ELR (cell line): ENCODE measurements at places on chromosomes 2 and 18.
A peak's percentile ranks its signal among the peaks of the same experiment; 100 is the strongest.

DNA sequence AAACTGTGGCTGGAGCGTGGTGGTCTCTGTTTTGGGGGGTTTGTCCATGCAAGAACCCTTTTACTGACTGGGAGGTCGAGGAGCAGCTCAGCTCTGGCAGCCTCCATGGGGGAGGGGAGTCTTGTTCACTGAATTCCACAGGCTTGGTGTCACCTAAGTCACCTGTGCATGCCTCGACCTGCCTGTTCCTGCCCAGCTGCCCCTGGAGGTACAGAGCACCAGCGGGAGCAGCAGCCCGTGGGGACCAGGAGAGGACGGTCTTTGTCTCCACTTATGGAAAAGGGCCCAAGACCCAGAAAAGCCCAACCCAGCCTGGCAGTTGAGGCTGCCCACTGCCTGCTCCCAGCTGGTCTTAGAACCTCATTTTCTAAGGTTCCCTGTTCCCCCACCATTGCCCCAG lies 168.7 kb upstream of the AGAP1 start:
- DNase-seq: no peak

DNA sequence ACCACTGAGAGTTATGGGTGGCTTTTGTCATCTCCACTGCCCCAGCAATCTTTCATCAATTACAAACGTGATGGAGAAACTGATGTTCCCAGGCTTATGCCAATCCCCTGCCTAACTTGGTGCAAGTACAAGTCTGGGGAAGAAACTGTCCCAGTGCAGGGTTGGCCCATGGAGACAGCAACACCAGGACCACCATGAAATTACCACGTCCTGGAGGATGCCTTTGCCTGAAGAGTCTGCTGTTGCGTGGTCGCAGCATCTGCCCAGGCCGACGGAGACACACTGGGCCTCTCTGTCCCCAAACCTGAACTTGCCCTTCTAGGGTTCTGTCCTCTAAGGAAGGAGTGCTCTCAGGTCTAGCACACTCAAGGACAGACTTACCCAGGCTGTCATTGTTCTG lies 496.8 kb upstream of the RAB6C start:
- no peak for DNase-seq

GRCh38 chr2:236673823-236674185 lies 104.2 kb downstream of the ACKR3 start:
- DNase-seq: no peak

DNA sequence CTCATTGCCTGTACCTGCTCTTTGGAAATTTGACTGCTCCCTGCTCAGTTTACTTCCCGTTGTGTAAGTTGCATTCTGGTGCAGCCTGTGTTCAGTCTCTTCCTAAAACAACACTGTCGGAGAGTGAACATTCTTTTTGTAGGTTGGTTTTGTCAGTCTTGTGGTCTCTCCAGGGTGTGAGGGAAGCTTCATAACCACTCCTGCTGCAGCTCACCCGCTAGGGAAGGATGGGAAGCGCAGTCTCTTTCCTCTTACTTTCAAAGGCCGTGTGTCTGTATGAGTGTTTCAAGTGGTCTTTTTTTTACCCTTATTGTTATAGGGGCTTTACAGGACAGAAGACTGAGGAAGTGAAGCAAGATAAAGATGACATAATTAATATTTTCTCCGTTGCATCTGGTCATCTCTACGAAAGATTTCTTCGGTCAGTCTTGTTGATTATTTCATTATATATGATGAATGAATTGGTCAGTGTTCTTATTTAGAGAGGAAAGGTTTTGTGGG lies 87.2 kb downstream of the UGGT1 start:
- no peak for DNase-seq

DNA sequence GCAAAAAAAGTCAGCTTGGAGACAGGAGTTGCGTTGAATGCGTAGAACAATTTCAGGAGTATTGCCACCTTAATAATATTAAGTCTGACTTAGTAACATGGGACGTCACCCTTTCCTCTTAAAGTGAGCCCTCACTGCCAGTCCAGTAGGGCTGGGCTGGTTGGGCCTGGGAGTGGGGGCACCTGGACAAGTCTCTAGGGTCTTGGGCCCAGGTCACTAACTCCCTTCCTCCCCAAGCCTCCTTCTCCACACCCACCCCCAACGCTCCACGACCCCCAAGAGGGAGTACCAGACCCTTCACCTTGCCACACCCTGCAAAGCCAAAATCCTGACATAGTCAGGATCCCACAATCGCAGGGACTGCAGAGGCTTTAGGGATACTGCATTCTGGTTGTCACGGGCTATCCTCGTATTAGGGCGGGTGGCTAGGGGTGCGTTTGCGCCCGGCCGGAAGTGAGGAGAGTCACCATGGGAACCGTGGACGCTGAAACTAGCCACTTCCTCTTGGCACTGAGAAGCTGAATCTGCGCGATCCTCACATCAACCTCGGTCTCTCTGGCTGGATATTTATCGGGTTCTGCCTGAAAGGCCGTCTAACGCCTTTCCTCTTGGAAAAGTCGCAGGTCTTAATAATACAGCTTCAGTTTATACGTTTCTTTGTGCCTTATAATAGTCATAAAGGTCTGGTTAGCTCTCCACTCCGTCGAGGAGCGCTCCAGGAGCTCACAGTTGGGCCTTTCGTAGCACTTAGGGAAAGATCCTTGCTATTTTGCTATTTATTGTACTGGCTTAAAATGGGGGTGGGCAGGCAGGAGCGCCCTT lies 10.3 kb upstream of the CXXC1 start:
- peak; percentile 69 for DNase-seq

- no peak for DNase-seq
Measured at GRCh38 chr2:110978756-110979470, 141.8 kb upstream of the BCL2L11 start.

DNA sequence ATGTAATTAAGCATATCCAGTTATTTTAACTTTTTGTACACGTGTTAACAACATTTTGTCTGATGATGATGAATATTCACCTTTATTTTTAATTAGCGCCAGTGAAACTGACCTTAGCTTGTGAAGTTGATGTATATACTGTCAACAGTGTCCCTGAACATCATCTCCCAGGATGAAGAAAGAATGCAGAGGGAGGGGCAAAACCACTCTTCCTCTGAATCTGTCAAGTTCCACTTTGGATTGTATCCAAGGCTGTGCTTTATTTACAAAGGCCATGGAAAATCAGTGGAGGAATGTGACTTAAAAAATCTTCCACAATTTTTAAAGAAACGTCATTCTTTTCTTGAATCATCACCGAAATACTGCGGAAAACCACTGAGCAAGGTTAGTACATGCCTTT lies 4.5 kb upstream of the RMDN2 start:
- DNase-seq: peak; percentile 55

DNA sequence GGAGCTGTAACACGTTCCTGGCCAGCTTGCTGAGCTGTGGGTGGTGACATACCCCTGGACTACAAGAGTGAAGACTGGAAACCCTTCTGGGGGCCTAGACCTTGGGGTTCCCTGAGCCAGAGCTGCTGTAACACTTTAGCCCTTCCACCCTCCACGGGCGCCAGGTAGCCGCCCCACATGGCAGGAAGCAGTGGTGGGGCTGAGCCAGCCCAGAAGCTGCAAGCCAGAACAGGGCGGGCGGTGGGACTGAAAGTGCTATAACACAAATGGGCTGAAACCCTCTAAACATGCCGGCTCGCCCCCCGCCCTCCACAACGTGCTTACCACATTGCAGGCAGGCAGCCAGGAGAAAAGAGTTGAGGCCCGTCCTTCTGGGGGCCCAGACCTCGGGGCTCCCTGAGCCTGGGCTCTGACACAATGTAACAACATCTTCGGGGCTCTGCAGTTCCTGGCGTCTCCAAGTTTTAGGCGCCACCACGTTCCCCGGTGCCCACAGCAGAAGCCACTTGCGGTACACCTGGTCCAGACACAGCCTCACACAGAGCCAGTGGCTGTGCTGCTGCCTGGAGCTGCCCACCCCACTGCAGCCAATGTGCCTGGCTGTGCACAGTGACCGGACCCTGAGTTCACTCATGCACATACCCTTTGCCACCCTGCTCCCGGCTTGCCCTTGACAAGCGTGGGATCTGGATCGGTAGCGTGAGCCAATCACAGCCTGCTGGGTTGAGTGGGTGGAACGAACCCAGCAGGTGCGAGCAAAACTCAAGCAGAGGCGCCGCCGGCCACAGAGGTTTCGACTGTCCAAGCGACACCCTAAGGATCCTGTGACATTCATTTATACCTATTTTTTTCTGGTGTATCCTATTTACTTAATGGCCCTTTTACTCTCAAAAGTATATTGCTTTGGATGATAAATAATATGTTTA lies 127.4 kb upstream of the FHL2 start:
- DNase-seq: no peak

DNA sequence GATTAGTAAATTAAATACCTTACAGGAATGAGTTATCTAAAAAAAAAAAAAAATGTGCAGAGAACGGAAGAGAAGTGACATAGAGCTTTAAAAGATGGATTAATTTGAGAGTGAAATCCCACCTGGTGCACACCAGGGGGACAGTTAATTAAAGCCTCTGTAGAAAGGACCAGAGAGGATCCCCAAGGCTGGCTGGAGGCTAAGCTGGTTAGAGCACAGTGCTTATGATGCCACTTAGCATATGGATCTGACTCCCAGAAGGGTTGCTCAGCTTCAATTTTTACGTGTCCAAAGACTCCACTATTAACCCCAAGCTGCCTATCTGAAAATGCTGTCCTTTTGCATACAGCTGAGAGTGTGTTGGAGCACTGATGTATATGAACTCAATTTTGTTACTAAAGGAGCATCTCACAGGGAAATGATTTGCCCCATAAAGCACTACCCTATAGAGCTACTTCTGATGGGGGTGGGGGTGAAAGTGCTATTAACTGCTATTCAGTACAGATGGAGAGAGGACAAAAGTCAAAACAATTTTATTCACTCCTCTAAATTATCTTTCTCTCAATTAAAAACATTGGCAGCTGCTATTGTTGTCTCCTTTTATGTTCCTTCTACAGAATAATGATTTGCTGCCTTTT lies 15.2 kb upstream of the SLC8A1 start:
- DNase-seq: no peak

- DNase-seq: peak; percentile 23
Measured at GRCh38 chr2:226031647-226032501, 632.4 kb downstream of the NYAP2 start.

DNA sequence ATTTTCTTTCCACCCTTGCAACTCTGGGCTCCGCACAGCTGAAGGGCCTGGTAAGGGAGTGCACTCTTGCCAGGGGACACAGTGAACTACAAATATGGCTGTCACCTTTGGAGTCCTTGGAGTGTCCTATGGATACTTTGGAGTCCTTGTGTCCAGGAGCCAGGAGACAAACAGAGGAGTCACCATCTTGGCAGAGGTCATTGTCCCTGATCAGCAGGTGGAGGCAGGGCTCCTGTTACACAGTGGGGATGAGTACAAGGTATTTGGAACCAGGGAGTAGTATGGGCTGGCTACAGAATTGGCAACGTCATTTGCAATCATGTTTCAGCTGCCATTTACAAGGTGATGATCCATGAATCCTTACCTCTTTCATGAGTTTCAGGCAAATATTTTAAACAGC lies 132.5 kb downstream of the FAM161A start:
- no peak for DNase-seq

GRCh38 chr2:27498975-27499374 lies 2.3 kb downstream of the GCKR start:
- no peak for DNase-seq

DNA sequence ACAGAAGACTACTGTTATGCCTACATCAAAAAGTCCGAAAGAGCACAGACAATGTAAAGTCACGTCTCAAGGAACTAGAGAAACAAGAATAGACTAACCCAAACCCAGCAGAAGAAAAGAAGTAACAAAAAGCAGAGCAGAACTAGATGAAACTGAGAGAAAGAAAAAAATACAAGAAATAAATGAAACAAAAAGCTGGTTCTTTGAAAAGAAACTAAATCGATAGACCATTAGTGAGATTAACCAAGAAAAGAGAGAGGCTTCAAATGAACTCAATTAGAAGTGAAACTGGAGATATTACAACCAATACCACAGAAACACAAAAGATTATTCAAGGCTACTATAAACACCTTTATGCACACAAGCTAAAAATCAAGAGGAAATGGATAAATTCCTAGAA lies 271.8 kb downstream of the MBD2 start:
- no peak for DNase-seq

DNA sequence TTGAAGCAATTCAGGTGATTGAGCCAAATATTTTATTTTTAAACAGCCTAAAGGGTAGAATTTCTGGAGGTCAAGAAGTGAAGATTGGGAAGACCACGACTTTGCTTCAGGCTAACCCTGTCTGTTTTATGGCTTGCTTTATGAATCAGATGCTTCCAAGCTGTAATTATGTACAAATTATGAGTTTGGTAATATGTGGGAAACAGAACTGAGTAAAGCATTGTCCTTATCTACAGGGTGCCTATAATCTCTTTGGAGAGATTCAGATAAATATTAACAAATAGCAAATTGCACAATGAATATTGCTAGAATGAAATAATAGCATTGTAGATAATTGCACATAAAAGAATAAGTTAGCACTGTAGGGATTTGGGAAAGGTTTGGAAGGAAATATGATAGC lies 539.4 kb upstream of the CDH2 start:
- DNase-seq: no peak

GRCh38 chr2:235270956-235271355 lies 222.9 kb upstream of the AGAP1 start:
- DNase-seq: peak; percentile 69

DNA sequence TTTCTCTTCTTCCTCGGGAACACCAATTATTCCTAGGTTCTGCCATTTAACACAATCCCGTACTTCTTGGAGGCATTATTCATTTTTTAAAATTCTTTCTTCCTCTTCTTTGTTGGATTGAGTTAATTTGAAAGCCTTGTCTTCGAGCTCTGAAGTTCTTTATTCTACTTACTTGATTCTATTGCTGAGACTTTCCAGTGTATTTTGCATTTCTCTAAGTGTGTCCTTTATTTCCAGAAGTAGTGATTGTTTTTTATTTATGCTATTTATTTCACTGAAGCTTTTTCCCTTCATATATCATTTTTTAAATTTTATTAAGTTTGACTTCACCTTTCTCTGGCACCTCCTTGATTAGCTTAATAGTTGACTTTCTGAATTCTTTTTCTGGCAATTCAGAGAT lies 13.6 kb upstream of the UPP2 start:
- no peak for DNase-seq

DNA sequence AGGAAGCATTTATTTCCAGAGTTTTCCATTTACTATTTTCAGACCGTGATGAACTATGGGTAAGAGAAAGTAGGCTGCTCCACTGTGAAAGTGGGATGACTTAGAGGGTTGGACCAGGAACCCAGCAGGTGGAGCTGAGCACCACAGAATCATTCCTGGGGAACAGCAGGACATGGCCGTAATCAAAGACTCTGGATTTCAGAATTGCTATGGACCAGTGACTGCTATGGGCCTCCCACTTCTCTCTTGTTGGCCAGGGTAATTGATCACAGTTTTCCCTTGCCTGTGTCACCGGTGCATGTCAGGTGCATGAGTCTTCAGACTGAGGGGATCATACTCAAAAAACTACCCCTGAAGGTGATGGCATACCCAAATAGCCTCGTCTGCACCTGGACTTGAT lies 90.6 kb upstream of the GPC1 start:
- DNase-seq: peak; percentile 27

- no peak for DNase-seq
Measured at GRCh38 chr2:109411640-109412325, 202.0 kb downstream of the SEPTIN10 start.

GRCh38 chr2:28093308-28093707 lies 202.8 kb downstream of the BABAM2 start:
- no peak for DNase-seq

- peak; percentile 78 for DNase-seq
Measured at GRCh38 chr18:27750014-27750413, 426.9 kb downstream of the CDH2 start.
